ENCODE measurements at places on chromosomes 1 and 21. TPM values are rescaled to one million over a fixed set of nuclear protein-coding genes. Genes with fewer than 3 reads are reported as not detected.

DNA sequence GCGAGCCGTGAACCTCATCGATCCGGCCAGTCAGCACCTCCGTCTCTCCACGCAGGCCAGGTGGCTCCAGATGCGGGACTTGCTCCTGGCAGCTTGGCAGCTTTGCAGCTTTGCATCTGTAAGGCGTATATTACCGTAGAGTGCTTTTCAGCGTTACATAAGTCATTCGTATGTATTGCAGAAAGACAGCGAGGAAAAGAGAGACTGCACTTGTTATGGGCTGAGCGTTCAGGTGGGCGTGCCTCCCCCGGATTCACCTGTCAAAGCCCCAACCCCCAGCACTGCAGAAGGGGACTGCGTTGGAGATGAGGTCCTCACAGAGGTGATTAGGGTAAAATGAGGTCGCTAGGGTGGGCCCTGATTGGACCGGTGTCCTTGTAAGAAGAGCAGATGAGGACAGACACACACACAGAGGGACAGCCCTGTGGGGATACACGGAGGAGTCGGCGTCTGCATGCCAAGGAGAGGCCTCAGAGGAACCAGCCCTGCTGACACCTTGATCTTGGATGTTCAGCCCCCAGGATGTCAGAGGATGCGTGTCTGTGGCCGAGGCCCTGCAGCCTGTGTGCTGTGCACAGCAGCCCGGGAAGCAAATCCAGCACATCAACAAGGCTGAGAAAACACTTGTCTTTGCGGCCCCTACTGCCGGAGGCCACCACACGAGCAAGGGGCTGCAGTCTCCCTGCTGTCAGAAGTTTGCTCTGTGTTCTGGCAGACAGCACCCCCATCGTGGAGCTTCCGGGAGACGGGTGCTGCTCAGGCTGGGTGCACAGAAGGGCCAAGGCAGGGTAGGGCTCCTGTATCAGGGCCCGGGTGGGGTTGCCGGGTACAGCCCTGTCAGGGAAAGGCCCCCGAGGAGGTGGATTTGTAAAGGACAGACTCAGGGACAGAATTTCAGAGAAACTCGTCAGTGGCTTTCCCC, 10.9 kb upstream of the AGPAT3 start:
- DNase-seq: no peak

GRCh38 chr21:45327441-45328197, 39.9 kb upstream of the POFUT2 start:
- no peak for DNase-seq

DNA sequence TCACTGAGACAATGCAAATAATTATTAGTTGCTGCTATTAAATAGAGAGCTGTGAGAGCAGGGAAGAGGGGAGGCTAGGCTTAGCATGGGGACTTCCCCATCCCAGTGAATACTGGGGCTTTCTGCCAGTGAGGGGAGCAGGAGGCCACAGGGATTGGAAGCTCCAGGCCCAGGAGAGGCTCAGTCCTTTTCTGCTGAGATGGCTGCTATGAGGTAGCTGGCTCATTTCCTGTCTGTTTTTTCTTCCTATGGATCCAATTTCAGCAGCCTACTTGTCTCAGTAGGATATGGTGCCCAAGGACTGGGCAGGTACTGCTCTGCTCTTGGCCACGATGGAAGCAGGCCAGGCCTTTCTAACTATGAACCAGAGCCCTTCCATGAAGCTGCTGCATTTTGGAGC, 10.0 kb downstream of the STMN1 start:
- DNase-seq: no peak

BATF3 gene
- total RNA-seq: 0.92 TPM

OR2L2 gene
- total RNA-seq: not detected

- DNase-seq: no peak
These were observed 201.1 kb downstream of the OMA1 start for GRCh38 chr1:58345215-58346035.

DNA sequence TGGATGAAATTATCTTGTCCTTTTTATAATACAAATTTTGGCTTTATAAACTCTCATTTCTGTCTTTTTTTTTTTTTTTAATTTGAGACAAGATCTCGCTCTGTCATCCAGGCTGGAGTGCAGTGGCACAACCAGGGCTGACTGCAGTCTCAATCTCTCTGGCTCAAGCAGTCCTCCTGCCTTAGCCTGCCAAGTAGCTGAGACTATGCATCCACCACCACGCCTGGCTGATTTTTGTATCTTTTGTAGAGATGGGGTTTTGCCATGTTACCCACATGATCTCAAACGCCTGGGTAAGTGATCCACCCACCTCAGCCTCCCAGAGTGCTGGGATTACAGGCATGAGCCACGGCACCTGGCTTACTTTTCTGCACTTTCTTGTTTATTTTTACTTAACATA, 7.5 kb downstream of the TOR1AIP1 start:
- DNase-seq: no peak

DNA sequence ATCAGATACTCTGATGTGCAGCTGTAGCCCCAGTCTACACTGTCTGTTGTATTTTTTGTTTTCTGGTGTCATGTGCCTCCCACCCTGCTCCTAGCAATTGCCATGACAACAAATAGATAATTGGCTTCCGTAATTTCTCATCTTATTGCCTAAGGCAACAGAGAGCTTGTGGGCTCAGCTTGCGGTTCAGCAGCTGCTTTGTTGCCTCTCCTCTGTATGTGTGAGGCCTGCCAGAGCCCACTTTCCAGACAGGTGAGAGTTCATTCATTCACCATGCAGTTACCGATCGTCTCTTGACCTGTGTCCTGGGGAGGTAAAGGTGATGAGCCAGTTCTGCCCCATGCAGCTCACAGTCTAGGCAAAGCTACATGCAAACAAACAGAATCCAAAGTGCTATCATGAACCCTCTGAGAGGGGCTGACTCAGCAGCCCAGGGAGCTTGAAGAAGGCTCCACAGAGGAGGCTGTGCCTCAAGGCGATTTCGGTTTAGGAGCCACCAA, 11.9 kb downstream of the LGALS8 start:
- DNase-seq: no peak

GRCh38 chr1:183569141-183569540, 21.1 kb downstream of the NCF2 start:
- DNase-seq: no peak

DNA sequence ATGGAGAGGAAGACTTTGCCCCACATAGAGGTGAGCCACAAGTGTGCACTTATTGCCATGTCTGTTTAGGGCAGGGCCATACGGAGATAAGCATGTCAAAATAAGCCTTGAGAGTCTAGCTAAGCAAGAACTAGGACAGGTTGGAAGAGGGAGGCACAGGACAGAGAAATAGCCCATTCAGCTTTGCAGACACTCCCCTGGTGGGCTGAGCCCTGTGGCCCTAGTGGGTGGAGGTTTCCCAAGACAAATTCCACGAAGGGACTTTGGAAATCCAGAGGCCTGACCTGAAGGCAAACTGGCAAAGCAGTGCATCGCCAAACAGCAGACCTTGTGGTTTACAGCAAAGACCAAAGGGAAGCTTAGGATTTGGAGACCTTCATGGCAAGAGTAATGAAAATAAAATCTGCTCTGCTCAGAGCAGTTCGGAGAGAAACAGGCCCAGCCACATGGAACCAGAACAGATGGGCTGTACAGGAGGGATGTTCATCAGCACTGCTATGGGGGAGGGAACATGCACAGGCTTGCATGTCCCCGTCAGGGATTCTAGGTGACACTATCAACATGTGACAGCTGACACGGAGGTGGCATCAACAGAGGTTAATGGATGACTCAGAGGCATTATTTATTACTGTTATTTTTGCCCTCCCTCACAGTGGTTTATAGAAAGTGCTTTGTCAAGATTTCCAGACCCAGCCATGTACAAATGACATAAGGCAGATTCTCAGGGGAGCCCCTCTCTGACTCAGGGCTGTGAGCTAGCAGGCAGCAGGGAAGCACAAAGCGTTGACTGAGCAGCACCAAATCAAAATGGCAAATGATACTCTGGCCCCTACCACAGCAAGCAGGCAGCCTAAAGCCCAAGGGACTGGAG, 90.1 kb upstream of the IRF2BP2 start:
- no peak for DNase-seq

S100A16 gene
- 231 TPM for total RNA-seq

- no peak for DNase-seq
These were observed at the start of gene NR1I3 for GRCh38 chr1:161238039-161238473. NR1I3 (minus strand) TSS chr1:161238203; CDS start chr1:161236565, 1,638 bp downstream.

DNA sequence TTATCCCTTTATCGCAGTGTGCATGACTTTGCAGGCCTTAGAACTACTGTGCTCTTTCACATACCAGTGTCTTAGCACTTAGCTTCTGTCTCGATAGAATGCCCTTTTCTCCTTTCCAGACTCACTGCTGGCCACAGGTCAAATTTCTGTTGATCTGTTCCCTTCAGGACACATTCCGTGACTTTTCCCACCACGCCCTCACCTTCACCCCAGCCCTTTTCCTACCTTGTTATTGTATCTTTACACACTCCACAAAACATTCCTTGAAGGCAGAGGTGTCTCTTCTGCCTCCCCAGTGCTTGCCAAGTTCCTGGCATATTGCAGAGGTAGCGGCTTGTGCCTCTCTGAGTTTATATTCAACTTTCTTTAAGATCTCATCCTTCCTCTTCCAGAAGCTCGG, 3.7 kb upstream of the IGSF9 start:
- peak; percentile 56 for DNase-seq

DNA sequence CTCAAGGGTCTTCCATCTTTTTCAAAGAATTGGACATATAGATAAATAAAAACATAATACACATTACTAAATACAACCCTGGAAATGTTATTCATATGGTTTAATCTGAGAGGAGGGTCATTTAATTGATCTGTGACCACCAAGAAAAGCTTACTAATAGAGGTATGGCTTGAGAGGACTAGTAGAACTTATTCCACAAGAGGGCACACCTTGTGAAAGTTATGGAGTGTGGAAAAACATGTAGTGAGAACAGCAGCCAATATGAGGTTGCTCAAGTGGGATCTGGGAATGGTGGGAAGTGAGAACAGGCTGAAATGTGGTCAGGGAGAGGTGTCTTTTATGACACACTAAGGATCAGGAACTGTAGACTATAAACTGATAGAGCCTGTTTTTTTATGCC, 973.5 kb upstream of the B3GALT2 start:
- no peak for DNase-seq

DNA sequence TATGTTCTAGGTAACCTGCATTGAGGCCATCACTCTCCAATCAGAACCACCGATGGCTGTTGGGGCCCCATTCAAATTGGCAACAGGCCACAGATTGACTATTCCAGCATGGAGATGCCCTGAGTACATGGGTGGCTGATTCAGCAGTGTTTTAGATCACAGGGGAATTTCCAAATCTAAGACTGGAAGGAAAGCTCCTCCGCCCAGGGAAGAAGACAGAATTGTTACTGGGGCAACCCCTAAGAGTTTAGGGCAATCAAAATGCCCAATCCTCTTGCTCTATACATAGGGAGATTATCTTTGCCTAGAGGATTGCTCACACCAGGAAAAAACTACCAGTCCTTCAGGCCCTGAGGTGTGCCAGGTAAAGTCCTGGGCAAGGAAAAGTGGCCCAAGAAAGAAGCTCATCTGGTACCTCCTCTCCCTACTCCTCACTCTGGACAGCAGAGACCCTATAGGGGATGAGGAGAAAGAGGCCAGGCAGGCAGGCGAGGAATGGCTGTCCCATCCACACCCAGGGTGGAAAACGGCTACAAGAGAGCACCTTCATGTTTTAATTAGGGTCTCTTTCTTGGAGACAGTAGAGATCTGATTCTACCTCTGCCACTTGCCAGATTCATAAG, 5.8 kb downstream of the S100A8 start:
- no peak for DNase-seq

BARHL2 gene
- not detected for total RNA-seq

OPRD1 gene
- 0.09 TPM for total RNA-seq

CR1L gene
- total RNA-seq: 0.34 TPM

RNU1-3 gene
- 3,977 TPM for total RNA-seq

- DNase-seq: no peak
These were observed 10.9 kb downstream of the CLCA4 start for GRCh38 chr1:86557739-86558138.

GRCh38 chr1:52416811-52417210, 12.4 kb downstream of the PRPF38A start:
- no peak for DNase-seq

MAP1LC3C gene
- total RNA-seq: 1.5 TPM

GRCh38 chr1:246769306-246769705, 45.1 kb downstream of the SCCPDH start:
- no peak for DNase-seq

GRCh38 chr1:185973645-185974044, 239.5 kb downstream of the HMCN1 start:
- DNase-seq: no peak

RPL5 gene
- 694 TPM for total RNA-seq

Measured in left colon (tissue), 2 donors.